Right renal pelvis (tissue), 4 donors: ENCODE measurements at places on chromosomes 2 and 18. TPM values are rescaled to one million over a fixed set of nuclear protein-coding genes. Genes with fewer than 3 reads are reported as not detected.

AGXT gene
- polyA plus RNA-seq, result 0.21 TPM

DNA sequence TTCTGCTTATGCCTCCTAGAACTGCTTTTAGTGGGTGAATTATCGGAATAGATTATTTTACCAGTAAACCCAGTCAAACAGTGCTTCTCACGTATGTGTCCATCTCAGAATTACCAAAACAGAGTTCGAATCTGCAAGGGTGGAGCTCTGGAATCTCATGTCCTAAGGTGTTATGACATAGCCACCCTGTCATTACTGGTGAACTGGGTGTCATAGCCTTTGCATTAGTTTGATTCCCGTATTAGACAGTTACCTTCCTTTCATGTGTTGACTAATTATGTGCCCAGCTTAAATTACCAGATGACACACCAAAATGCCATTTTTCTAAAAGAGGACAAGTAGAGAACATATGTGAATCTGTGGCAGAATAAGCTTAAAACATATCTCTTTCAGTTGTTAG lies 15.2 kb upstream of the KCNJ13 start:
- no peak for DNase-seq

DNA sequence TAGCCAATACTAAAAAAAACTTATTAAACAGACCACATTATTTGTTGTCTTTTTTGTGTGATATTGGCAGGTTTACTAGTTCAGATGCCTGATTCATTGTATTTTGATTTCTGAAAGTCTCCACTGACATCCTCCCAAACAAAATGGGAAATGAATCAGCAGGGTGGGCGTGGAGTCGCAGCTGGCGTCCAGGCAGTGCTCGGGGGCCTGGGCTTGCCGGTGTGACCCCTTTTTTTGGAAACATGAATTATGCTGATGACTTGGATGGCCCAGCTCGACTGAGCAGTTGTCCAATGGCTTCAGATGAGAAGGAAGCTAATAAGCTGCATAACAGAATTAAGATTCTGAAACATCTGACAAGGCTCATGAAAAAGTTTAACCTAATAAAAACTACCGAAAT lies 1.7 kb upstream of the KCNG2 start:
- DNase-seq, result no peak

TEKT4 gene
- polyA plus RNA-seq, result 0.44 TPM
